Activated CD8-positive, alpha-beta memory T cell treated with anti-CD3 and anti-CD28 coated beads for 48 hours (primary cell): ENCODE measurements at places on chromosomes 3 and 15.
A peak's percentile ranks its signal among the peaks of the same experiment; 100 is the strongest.

DNA sequence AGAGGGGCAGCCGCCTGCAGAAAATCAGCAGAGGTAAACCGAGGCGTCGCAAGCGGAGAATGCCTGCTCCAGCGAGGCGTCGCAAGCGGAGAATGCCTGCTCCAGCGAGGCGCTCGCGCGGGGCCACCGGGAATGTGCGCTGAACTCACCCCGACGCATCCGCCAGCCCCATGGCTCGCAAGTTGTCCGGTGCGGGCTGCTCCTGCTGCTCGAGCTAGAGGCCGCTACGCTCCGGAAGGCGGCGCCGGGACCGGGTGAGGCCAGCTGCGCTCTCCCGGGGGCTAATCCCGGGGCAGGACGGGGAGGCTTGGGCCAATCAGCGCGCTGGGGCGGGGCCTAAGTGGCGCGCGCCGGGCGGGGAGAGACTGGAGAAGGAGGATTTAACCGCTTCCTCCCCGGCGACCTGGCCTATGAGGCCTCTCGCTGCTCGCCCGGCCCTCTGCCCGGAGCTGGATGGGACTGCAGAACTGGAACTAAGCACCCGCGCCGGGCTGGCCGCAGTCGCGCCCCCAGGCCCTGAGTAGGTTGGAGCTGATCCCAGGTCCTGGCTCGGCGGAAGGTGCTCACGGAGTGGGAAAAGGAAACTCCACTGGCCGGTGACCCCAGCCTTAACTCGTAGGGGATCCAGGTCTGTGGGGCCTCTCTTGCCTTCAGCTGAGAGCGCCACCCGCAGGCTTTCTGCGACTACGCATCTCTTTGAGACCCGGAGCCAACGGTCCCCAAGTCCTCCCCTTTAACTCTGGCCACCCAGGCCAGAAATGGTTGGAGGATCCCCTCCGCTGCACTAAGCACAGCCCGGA, at the start of gene SLC26A6:
Gene SLC26A6, minus strand, starts transcription at position 240 of the 800 bp plus-strand sequence. Its CDS starts 68 bp downstream, at position 172.
- peak; percentile 87 for DNase-seq

- DNase-seq: no peak
Measured at GRCh38 chr3:2392981-2393380, 294.3 kb downstream of the CNTN4 start.

- no peak for DNase-seq
Measured at GRCh38 chr3:113690482-113690881, 6.0 kb downstream of the USF3 start.

DNA sequence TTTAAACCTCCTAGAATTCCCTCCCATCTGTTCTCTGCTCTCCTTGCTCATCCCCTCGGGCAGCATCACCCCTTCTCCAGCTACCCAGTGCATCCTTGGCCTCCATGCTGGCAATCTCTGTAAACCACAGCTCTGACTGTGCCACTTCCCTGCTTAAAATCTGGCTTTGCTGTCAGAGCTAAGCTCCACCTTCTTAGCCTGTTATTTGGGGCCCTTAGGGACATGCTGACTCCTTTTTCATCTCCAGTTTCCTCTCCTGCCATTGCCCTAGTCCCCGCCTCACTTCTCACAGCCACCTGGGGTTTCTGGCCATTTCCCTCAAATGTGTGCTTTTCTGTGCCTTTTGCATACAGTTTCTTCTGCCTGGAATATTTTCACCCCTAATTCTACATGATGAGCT, 5.7 kb downstream of the SLC6A20 start:
- no peak for DNase-seq

DNA sequence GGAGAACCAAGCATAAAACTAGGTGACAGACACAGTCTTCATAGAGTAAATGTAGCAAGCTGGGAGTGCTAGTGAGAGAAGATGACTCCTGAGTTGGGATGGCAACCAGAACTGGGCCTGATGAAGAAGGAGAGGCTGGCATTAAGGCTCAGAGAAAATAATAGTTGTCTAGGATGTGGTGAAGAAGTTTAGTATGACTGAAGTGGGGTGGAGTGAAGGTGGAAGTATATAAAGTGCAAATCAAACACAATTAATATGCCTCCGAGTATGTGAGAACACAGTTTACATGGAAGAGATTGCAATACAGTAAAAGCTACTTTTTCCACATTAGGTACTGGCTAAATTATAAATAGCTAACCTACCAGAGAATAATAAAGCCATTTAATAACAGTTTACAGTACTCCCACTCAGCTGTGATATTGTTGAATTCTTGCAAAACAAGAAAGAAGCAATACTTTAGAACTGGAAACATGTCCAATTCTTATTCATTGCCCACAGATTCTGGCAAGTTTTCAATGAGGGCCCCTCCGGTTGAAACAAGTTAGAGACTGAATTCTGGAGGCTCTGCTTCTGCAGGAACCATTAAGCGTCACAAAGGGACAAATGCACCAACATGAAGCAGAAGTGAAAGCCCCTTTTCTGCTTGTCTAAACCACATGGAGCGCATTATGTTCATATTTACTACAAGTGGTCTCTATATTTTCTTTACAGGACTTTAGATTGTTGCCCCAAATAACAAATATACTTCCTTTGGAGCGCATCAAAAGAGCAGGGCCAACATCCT, 243.7 kb downstream of the SLC9A9 start:
- DNase-seq: no peak

DNA sequence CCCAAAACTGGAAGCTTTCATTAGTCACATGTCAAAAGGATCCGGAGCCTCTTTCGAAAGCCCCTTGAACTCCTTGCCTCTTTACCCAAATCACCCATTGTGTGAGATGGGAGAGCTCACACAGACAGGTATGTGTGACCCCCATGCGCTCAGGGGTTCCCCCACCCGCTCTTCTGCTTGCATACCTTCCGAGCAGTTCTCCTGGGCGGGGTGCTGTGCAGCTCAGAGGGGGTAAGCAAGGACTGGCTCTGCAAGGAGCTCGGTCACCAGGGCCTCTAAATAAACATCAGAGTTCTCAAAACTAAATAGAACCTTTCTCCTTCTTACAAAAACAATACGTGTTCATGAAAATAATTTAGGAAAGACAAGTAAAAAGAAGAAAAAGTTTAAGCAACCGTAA, 55.7 kb downstream of the PXYLP1 start:
- DNase-seq: no peak

DNA sequence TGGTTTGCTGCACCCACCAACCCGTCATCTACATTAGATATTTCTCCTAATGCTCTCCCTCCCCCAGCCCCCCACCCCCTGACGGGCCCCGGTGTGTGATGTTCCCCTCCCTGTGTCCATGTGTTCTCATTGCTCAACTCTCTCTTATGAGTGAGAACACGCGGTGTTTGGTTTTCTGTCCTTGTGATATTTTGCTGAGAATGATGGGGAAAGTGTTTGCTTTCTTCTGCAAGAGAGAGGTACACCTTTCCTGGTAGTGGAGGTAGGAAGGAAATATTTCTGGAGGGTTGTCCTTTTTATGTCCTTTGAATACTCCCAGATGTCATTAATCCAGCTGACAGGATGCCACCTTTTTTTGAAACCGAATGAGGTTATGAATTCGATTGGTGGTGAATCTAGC, 10.5 kb upstream of the SLC28A1 start:
- DNase-seq: no peak

- no peak for DNase-seq
Measured at GRCh38 chr15:94206463-94207167, 24.7 kb upstream of the MCTP2 start.

GRCh38 chr15:73779974-73780373, 26.8 kb upstream of the INSYN1 start:
- DNase-seq: no peak

DNA sequence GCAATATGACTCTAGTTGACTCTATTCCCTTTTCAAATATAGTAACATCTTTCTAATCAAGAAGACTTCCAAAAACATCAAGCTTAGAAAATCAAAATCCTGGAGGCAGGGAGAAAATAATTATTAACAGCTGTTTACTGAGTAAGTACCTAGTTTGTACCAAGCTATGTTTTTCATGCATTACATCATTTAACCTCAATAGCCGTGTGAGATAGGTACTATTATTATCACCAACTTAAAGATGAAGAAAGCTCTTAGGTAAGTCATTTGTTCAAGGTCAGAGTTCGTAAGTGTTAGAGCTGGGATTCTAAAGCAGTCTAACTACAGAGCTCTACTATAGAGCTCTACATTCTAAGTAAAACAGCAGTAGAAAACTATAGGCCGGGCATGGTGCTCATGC, 41.6 kb downstream of the GSK3B start:
- DNase-seq: no peak

- no peak for DNase-seq
Measured at GRCh38 chr3:147554332-147554731, 145.2 kb downstream of the ZIC1 start.

DNA sequence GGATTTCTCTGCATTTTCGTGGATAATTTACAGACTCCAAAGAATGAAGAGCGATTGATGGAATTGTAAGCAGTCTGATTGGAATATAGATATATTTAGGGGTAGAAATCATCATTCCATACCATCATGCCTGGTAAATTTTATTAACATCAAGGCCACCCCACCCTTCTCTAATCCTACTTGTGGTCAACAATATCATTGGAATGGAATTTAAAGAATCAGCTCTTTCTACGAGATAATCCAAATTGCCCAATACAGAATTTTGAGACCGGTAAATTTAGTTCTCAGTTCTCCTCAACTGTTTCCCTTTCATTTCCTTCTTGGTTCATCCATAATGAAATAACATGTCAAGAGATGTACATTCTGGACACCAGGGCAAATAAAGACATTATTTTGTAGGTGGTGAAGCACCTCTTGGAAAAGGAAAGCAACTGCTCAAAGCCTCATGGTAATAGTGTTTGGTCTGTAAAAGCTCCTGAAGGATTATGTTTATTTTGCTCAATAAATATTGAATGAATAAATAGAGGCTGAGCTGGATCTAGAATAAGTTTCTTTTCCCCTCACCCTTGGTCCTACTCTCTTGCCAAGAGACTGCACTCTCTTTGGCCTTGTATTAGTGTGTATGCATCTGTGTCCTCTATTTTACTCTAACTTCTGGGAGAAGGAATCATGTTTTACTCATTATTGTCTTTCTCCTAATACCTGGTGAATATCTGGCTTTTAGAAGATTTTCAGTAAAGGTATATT, 133.7 kb upstream of the BCL6 start:
- DNase-seq: no peak

GRCh38 chr3:58090351-58090750, 82.1 kb downstream of the FLNB start:
- no peak for DNase-seq

- DNase-seq: no peak
Measured at GRCh38 chr3:87900061-87900460, 158.7 kb downstream of the CGGBP1 start.

DNA sequence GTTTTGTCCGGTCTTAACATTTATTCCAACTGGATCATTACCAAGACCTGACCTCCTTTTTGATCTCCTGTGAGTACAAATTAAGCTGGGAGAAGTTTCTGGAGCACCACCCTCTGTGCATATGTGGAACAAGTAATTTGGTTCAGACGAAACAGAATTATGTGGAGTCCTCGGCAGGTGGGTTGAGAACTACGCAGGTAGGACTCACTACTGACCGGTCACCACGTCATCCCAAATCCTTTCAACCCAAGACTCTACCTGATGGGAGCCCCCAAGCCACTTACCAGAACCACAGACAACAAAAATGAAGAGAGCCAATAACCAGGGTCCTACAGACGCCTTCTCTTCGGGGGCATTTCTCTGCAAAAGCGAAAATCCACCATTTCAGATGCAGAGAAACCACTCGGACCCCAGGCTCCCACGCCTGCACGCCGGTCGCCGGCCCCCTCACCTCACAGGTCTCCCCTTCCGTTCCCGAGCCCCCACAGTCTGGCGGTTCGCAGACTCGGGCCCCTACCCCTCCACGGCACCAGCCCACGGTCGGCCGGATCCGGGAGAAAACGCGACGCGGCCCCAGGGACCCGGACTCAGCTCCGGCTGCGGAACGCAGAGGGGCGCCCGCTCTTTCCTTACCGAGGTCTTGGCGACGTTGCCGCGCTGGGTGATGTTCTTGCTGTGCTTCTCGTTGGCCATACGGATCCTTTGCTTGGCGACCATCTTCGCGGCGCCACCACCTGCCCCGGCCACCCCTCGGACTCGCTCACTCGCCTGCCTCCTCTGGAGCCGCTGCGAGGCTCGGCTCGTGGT, 674 bp downstream of the SERP1 start:
- DNase-seq: peak; percentile 5

GRCh38 chr3:129357616-129358015, 70.8 kb downstream of the EFCAB12 start:
- no peak for DNase-seq

GRCh38 chr3:126988451-126989021, 5.6 kb downstream of the PLXNA1 start:
- DNase-seq: no peak

DNA sequence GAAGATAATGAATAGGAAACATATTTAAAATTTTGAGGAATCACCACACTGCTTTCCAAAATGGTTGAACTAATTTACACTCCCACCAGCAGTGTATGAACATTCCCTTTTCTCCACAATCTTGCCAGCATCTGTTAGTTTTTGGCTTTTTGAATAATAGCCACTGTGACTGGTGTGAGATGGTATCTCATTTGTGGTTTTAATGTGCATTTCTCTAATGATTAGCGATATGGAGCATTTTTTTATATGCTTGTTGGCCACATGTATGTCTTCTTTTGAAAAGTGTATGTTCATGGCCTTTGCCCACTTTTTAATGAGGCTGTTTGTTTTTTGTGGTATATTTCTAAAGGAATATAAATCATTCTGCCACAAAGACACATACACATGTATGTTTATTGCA, 166.3 kb downstream of the NECTIN3 start:
- DNase-seq: no peak

DNA sequence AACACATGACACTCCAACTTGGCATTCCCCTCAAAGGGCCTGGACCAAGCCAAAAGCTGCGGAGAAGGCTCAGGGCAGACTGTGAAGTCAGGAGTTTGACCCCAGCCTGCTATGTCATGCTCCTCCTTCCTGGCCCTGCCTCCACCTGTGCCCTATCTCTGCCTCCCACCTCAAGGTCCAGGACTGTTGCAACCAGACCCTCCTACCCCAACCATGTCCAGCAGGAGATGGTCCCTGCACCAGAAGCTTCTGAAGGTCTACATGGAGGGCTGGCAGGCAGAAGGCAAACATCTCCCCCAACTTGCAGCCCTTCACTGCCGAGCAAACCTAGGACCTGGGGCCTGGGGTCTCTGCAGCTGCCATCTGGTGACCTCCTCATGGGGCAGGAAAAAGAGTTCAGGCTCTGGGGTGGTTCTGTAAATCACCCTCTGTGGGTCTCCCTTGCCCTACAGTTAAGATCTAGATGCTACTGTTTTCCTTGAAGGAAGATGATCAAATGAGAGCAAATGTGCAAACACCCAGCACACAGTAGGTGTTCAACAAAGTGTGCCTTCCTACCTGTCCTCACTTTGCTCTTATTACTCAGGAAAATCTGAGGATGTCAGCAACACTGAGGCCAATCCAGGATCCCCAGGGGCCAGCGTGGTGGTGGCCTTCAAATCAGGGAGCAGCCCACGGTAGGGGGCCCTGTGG, 11.5 kb upstream of the CSK start:
- no peak for DNase-seq

- DNase-seq: no peak
Measured at GRCh38 chr15:55937040-55937439, 56.4 kb downstream of the NEDD4 start.
